ENCODE measurements at places on chromosomes 1 and 21.

DNA sequence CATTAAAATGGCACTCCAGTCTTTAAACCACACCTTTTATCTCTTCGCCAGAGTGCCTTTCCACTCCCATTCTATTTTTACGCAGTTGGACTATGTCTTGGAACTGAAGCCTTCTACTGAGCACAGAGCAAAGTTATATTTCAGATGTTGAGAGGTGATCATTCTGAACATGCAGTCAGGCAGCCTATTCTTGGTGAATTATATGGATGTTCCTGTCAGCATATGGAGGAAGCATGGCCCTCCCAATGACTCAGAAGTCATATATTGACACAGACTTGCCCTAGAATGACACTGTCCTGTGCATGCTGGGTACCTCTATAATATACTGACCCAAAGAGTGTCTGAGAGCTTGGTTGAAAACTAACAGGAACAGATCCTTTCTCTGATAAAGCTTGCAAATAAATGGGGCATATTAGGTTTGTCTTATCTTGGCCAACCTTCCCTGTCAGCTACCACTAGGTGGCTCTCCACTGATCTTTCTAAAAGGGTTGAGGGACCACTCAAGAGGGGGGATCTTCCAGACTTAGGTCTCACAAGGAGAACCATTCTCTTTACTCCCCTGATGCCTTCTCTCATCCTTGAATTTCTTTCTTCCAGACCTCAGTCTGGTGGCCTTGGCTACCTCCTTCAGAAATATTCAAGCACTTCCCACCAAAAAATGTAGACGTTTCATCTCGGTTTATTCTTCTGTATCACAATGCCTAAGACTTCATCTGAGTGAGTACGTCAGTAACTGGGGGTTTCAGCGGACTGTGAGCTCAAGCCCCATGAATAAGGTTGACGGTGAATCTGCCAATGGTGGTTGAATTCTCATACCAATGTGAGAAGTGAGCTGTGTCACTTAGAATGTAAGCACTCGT lies 11.8 kb upstream of the ALG14 start:
- DNase-seq, result no peak

DNA sequence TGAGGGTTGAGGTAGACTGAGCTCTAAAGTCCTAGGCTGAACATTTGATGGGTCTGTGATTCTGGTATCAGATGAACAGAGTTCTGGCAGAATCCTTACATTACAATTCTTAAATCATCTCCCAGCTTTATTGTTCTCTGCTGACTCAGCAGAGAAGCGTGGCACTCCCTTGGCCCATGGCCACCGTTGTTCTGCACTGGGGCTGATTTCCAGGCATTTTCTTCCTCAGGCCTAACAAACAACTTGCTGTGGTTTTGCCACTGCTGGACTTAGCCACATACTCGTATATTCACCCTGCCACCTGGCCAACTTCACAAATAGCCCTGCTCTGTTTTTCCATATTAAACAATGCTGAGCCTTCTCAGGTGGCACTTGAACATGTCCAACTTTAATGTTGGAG lies 223.2 kb downstream of the TNR start:
- no peak for DNase-seq

GRCh38 chr21:33976082-33977016 lies 60.7 kb upstream of the ATP5PO start:
- DNase-seq, result peak; percentile 30

GRCh38 chr1:202888221-202888530 lies 773 bp downstream of the RABIF start:
- DNase-seq, result no peak

DNA sequence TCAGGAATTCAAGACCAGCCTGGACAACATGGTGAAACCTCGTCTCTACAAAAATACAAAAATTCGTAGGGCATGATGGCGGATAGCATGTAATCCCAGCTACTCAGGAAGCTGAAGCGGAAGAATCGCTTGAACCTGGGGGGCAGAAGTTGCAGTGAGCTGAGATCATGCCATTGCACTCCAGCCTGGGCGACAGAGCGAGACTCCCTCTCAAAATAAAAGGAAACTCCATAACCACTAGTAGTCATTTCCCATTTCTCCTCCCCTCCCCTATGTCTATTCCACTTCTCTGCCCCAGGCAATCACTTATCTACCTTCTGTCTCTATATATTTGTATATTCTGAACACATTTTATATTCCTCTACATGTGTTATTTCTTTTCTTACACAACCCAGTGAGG lies 4.0 kb upstream of the CEP350 start:
- DNase-seq, result no peak

- DNase-seq, result no peak
Measured at GRCh38 chr21:35204850-35205541, 155.9 kb upstream of the RUNX1 start.

DNA sequence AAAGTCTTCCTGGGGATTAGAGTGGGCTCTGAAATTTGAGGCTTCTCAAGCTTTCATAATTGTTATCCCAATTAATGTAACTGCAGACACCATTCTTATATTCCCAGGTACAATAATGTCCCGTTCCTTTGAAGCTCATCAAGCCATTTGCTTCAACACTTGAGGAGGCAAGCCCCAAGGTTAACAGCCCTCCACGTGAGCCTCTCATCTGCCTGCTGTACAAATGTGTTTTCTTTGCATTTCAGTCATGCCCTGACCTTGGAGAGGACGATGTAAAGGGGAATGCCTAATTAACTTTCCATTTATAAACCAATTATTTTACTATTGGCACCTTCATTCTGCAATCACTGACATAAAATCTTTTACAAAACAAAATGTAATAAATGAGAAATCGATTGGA lies 106.3 kb downstream of the SETD4 start:
- DNase-seq, result no peak

DNA sequence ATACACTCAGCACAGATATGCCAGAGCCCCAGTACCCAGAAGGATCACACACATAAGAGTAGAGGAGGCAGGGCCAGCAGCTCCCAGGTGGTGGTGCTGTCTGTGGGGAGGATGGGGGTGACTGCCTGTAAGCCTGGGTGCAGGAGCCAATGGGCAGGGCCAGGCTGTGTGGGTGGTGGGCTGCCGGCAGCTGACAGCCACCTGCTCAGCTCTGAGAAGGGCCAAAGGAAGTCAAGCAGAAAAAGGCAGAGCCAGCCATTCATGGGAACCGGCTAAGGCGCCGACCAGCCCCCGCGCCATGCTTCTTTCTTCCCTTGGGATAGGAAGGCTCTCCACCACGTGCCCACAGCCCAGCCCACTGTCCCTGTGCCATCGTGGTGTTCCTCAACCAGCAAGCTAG lies 14.1 kb downstream of the PIK3C2B start:
- DNase-seq, result no peak

- DNase-seq, result no peak
Measured at GRCh38 chr1:211736351-211736915, 61.0 kb upstream of the NEK2 start.

DNA sequence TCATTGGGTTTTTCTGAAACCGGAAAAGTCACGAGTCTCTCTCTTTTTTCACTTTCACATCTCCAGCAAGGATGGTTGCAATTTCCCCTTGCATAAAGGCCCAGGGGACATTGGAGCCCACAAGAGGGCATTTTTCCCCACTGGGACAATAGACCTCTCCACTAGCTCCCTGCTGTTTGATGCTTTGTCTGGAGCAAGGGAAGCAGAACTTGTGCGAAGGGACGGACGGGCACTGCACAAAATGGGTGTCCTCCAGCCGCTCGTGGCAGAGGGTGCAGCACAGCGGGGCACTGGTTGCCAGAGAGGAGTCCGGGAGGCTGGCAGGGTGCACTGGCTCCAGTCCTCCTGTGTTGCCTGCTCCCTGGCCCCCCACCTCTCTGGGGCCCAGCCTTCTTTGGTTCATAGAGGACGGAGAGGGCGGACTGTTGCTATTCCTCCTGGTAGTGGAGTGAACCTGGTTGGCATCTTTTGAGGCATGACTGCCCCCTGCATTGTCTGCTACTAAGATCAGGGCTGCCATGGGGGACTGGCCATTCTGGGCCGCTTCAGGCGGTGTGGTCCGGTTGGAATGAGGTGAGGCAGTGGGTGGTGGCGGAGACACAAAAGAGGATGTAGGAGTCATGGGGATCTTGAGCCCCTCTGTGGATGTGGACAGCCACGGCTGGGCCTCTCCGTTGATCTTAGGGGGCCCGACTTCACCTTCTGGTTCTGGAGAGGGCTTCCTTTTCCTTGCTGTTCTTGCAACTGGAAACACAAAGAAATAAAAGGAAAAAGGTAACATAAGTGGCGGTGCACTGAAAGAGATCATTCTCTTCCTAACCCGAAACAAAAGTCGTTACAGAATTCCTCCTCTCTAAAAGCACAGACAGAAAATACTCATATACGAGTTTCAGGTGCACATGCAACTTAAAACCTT lies 2.6 kb downstream of the IRF2BP2 start:
- DNase-seq, result no peak

DNA sequence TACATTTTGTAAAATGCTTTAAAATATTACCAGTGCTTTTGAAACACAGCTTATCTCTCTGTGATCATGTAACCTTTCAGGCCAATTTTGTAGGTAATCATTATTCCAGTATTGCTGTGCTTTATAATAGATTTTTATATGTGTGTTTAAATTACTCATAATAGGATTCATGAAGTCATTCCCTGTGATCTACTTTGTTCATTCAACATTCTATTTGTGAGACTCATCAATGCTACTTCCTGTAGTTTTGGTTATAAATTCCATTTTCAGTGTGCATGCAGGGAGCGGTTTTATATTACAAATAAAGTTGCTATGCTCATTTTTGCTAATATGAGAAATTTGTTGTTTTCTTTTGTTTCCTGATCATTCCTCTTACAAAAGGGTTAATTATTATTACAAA lies 4.1 kb upstream of the OR2M5 start:
- no peak for DNase-seq

- DNase-seq, result no peak
Measured at GRCh38 chr1:16391411-16391810, 24.4 kb downstream of the SZRD1 start.

Data from stimulated activated CD8-positive, alpha-beta memory T cell treated with anti-CD3 and anti-CD28 coated beads, Interleukin-4, amount 100 ng/mL, for 1 hour (primary cell).